ENCODE measurements at places on chromosomes 6 and 20.
A peak's percentile ranks its signal among the peaks of the same experiment; 100 is the strongest.

GRCh38 chr6:700490-700889 is 7.6 kb upstream of the EXOC2 start:
- no peak for DNase-seq

- no peak for DNase-seq
These were observed 5.9 kb downstream of the VNN2 start for GRCh38 chr6:132751828-132752227.

GRCh38 chr20:62685781-62686555 is 22.7 kb upstream of the NTSR1 start:
- DNase-seq: peak; percentile 13

DNA sequence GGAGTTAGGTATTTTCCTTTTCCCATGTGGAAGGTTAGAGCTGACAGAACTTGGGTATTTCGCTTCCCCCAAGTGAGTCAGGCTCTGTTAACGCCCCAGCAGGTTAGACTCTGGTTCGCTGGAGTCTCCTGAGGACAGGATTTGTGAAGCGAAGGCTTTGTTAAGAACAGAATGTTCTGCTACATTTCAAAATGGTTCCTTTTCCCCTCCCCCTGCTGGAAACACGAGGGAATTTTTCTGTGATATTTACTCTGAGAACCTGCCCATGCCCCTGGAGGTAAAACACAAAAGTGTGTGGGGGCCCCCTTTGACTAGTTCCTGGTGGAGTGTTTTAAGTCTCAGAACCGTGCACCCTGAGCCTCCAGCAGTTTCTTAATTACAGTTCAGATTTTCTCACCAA is 731.4 kb upstream of the CITED2 start:
- no peak for DNase-seq

- DNase-seq: no peak
These were observed 170.3 kb upstream of the FLRT3 start for GRCh38 chr20:14507711-14508110.

GRCh38 chr20:45918182-45918737 is 6.3 kb upstream of the PLTP start:
- no peak for DNase-seq

- DNase-seq: no peak
These were observed 52.8 kb downstream of the MYB start for GRCh38 chr6:135233686-135234491.

DNA sequence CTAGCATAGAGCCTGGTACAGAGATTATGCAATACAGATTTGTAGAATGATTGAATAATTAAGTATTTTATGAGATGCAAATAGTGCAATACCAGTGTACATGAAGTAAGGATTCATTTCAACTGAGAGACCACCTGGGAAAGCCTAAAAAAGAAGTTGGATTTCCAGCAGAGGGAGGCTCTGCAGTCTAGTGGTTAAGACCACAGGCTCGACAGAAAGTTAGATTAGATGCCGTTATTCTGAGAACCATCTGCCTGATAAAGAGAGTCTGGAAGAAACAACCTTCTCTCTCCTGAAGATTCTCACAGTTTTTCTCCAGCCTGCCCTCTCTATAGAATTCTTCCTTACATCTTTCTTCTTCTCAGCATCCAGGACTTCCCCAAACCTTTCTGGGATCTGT is 13.6 kb upstream of the TNFRSF21 start:
- no peak for DNase-seq

- no peak for DNase-seq
These were observed 6.0 kb upstream of the RAB22A start for GRCh38 chr20:58303547-58303946.
